Panc1 (cell line): ENCODE measurements at places on chromosomes 13 and 19. TPM values are rescaled to one million over a fixed set of nuclear protein-coding genes. Genes with fewer than 3 reads are reported as not detected.

The ATG4D gene
- 28.0 TPM for total RNA-seq

GRCh38 chr13:105365831-105366230, 1169.6 kb downstream of the EFNB2 start:
- H3K27ac ChIP-seq = no peak overlapping the region
- no peaks in the 10 kb centered on the region for H3K27me3 ChIP-seq
- H3K4me1 ChIP-seq = no peaks in the 10 kb centered on the region

The RGS9BP gene
- 1.3 TPM for total RNA-seq

DNA sequence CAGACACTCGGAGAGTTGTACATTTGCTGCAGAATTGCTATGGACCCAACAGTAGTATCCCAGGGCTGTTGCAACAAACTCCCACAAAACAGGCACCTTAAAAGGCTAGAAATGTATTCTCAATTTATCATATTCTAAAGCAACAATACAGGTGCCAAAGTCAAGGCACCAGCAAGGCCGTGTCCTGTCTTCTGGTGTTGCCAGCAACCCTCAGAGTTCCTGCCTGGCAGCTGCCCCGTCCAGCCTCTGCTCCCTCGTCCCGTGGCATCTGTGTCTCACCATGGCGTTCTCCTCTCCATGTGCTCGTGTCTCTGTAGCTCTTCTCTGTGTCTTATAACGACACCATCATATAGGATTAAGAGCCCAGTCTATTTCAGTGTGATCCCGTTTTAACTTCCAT, 67.7 kb upstream of the ARGLU1 start:
- no peaks in the 10 kb centered on the region for H3K36me3 ChIP-seq
- H3K4me1 ChIP-seq = no peaks in the 10 kb centered on the region
- no peak for DNase-seq
- H3K27me3 ChIP-seq = no peaks in the 10 kb centered on the region
- no peak overlapping the region for H3K27ac ChIP-seq

DNA sequence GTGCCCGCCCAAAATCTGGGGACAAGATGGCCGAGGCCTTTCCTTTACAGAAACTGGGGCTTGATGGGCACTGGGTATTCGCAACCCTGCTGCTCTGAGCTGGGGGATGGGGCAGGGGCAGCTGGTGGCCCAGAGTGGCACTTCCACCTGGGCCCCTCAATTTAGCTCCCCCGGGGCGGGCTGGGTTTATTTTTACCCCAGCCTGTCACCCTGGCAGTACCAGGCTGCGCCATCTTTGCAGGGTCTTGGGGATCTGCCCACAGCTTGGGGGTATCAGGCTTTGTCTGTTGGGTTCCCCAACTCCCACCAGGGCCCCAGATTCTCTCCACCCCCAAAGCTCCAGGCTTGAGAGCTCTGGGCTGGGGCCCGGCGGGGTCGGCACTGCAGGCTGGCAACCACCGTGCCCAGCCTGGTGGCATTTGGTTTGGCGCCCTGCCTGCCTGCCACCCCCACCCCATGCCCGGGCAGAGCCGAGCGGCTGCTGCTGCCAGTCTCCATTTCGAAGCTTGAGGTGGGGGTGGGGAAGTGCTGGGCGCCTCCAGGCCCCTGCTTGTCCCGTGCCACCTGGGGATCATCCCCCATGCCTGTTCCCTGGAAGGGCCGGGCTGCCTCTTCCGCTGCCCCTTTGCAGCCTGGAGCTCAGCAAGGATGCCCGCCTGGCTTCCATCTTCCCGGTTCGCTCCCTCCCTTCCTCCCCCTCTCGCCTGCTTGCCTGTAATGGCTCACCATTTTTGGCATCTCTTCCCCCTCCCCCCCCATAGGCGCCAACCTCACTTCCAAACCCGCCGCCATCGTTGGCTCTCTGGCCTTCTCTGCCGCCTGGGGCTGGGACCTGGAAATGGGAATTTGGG, 11.4 kb downstream of the NFIX start:
- no peak overlapping the region for H3K4me3 ChIP-seq
- DNase-seq = no peak
- H3K27me3 ChIP-seq = no peaks in the 10 kb centered on the region
- peak overlapping the region; percentile 99 for H3K27ac ChIP-seq
- no peaks in the 10 kb centered on the region for H3K36me3 ChIP-seq
- peaks cover 73% of the 10 kb centered on the region for H3K4me1 ChIP-seq

The NLRP7 gene
- not detected for total RNA-seq

The LCP1 gene
- total RNA-seq = 1.5 TPM

DNA sequence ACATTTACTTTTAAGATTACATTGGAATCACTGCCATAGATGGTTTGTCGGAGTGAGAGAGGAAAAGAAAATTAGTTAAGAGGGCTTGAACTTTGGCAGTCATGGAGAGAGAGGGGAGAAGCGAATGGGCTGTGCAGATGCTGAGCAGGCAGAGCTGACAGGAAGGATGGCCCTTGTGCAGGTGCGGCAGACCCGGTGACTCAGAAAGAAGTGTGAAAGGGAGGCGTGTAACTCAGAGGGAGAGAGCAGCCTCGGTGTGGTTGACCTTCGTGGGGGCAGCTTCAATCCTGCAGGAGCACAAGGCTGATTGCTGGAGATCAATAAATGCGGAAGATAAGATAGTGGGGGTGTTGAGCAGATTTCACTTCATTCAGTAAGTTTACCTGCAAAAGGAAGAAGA, 76.9 kb downstream of the TNFSF13B start:
- no peak for DNase-seq
- H3K4me1 ChIP-seq = no peaks in the 10 kb centered on the region
- no peak overlapping the region for H3K4me3 ChIP-seq
- no peak overlapping the region for H3K27ac ChIP-seq

The ZBTB45 gene
- total RNA-seq = 24.7 TPM

The EGLN2 gene
- 115 TPM for total RNA-seq

DNA sequence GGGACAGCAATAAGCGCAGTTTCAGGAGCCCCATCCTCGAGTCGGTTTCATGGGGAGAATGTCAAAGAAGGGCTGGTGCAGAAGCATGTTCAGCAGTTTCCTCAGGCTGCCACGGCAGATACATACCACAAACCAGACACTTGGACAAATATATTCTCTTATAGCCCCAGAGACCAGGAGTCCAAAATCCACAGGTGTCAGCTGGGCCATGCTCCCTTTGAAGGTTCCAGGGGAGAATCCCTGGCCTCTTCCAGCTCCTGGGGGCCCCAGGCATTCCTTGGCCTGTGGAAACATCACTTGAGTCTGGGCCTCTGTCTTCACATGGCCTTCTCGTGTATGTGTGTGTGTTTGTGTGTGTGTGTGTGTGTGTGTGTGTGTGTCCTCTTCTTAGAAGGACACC, 164.1 kb downstream of the UQCRFS1 start:
- H3K27ac ChIP-seq = no peak overlapping the region
- H3K4me1 ChIP-seq = no peaks in the 10 kb centered on the region
- DNase-seq = no peak
- no peaks in the 10 kb centered on the region for H3K27me3 ChIP-seq
- H3K36me3 ChIP-seq = no peaks in the 10 kb centered on the region

The GPR12 gene
- total RNA-seq = not detected

DNA sequence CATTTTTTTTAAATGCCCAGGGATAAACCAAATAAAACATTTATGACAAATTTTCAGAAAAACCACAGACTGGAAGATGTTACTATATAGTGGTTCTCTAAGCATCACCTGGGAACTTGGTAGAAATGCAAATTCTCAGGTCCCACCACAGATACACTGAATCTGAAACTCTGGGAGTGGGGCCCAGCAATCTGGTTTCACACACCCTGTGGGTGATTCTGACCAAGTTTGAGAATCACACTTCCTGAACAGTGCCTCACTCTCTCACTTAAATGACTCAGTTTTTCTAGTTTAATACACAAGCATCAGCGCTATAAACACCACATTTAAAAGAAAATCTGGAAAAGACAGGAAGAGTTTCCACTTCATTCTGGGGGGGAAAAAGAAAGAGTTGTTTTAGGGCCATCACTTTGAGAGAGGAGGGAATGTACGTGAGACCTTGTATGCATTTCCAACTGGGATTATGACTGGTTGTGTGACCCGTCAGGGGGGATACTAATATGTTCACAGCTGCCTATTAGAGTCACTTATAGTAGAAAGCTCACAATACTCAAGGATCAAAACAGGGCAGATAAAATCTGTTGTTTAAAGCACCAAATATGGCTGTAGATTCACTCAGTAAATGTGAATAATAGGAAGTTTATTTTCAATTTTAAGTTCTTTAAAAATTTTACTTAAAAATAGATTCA, 567.7 kb downstream of the GPC6 start:
- H3K4me1 ChIP-seq = no peaks in the 10 kb centered on the region
- no peak for DNase-seq
- no peak overlapping the region for H3K4me3 ChIP-seq
- H3K27me3 ChIP-seq = no peaks in the 10 kb centered on the region
- H3K27ac ChIP-seq = no peak overlapping the region
- H3K36me3 ChIP-seq = no peaks in the 10 kb centered on the region

GRCh38 chr19:3415695-3416094, 49.3 kb downstream of the NFIC start:
- no peak for DNase-seq
- peaks cover 13% of the 10 kb centered on the region for H3K4me1 ChIP-seq
- H3K27me3 ChIP-seq = no peaks in the 10 kb centered on the region
- no peak overlapping the region for H3K27ac ChIP-seq
- no peaks in the 10 kb centered on the region for H3K36me3 ChIP-seq

The HCST gene
- total RNA-seq = 2.9 TPM

DNA sequence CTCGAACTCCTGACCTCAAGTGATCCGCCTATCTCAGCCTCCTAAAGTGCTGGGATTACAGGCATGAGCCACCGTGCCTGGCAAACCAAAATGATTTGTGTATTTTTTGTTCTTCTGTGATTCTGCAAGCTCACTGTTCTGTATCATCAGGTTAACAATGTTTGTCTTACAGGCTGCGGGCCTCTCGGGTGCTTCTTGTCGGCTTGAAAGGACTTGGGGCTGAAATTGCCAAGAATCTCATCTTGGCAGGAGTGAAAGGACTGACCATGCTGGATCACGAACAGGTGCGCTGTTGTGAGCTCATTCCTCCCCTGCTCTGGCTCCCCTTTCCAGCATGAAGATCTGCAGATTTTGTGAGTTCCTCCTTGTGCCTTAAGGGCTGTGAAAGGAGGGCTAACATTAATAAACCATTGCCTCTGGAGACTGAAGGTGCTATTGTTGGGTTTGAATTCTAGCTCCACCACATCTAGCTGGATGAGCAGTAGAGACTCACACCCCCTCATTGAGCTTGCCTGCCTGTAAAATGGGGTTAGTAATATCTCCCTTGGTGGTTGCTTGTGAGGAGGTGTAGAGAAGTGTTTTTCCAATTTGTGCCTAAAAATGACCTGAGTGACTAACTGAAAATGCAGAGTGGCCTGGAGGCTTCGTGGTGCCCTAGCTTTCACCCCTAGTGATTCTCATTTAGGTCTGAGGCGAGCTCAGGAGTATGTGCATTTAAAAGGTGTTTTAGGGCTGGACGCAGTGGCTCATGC, 12.9 kb downstream of the SAE1 start:
- no peaks in the 10 kb centered on the region for H3K27me3 ChIP-seq
- no peak for DNase-seq
- no peak overlapping the region for H3K27ac ChIP-seq
- no peak overlapping the region for H3K4me3 ChIP-seq
- peaks cover 6% of the 10 kb centered on the region for H3K4me1 ChIP-seq

DNA sequence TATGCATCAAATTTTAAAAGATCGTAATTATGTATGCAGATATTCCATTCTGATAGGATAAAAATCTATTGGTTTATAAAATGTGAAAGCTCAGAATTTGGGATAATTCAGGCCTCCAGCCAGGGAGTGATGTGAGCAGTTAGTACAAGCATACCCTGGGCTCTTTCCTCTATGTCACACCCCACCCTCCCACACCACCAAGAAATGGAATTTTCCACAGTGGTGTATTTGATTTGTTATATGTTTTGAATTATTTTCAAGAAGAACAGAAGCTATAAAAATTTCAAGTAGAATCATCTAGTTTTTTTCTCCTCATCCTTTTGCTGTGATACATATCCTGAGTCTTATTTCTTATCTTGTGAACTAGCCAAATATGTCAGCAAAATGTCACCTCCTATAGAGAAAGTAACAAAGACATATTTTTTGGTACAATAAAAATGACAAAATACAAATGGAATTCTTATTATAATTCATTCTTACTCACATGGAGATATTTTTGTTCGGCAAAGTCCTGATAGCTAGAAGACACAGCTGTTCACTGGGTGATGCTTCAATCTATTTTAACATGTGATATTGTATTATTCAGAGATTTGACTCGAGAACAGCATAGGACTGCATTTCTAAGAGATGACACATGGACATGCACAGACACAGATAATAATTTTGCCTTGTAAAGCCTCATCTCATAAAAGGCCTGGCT, 61.2 kb upstream of the FRY start:
- 0 out of 2 replicates have a peak, but pooled peaks cover 2% of the 10 kb centered on the region for H3K4me1 ChIP-seq
- no peak overlapping the region for H3K27ac ChIP-seq
- H3K4me3 ChIP-seq = no peak overlapping the region
- no peaks in the 10 kb centered on the region for H3K27me3 ChIP-seq
- no peak for DNase-seq

GRCh38 chr13:48965736-48966135, 10.0 kb upstream of the FNDC3A start:
- no peak overlapping the region for H3K27ac ChIP-seq
- no peaks in the 10 kb centered on the region for H3K4me1 ChIP-seq
- no peaks in the 10 kb centered on the region for H3K27me3 ChIP-seq
- H3K36me3 ChIP-seq = no peaks in the 10 kb centered on the region

DNA sequence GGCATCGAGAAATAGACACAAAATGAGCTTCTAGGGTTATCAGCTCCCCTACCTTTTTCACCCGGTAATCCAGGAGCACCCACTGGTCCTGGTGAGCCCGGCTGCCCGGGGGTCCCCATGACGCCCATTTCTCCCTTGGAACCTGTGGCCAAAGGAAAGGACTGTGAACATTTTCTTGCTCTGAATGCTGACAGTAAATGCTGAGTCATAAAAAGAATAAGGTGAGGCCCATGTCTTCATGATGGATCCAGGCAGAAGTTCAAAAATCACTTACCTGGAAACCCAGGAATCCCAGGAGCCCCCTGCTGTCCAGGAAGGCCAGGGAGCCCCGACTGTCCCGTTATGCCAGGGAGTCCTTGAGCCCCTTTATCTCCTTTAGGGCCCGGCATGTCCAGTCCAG, 129.2 kb downstream of the COL4A1 start:
- DNase-seq = no peak
- H3K4me1 ChIP-seq = no peaks in the 10 kb centered on the region
- H3K36me3 ChIP-seq = no peaks in the 10 kb centered on the region

GRCh38 chr19:21314676-21315075, 14.5 kb downstream of the ZNF708 start:
- H3K27me3 ChIP-seq = no peaks in the 10 kb centered on the region
- H3K4me3 ChIP-seq = no peak overlapping the region
- H3K27ac ChIP-seq = no peak overlapping the region
- H3K4me1 ChIP-seq = no peaks in the 10 kb centered on the region

The BEST2 gene
- total RNA-seq = not detected

- no peak overlapping the region for H3K4me3 ChIP-seq
- H3K27me3 ChIP-seq = no peaks in the 10 kb centered on the region
- H3K4me1 ChIP-seq = no peaks in the 10 kb centered on the region
- DNase-seq = no peak
These were observed 29.2 kb downstream of the ZNF844 start for GRCh38 chr19:12093777-12094176.

- H3K27me3 ChIP-seq = no peaks in the 10 kb centered on the region
- no peak for DNase-seq
- H3K36me3 ChIP-seq = no peaks in the 10 kb centered on the region
- no peaks in the 10 kb centered on the region; the same call in 1 of the 2 replicates for H3K4me1 ChIP-seq
- no peak within 1 kb of the TSS for H3K27ac ChIP-seq
These were observed at the start of gene CD37 for GRCh38 chr19:49335071-49335783. Gene CD37 (plus strand): TSS chr19:49335406. CDS start chr19:49335541, 135 bp downstream.
